ENCODE measurements at places on chromosomes 2 and 18.

- DNase-seq: peak; percentile 94
Measured at GRCh38 chr2:75055820-75056675, 97.6 kb downstream of the POLE4 start.

- DNase-seq: no peak
Measured at GRCh38 chr18:71707985-71708500, 836.1 kb downstream of the CBLN2 start.

DNA sequence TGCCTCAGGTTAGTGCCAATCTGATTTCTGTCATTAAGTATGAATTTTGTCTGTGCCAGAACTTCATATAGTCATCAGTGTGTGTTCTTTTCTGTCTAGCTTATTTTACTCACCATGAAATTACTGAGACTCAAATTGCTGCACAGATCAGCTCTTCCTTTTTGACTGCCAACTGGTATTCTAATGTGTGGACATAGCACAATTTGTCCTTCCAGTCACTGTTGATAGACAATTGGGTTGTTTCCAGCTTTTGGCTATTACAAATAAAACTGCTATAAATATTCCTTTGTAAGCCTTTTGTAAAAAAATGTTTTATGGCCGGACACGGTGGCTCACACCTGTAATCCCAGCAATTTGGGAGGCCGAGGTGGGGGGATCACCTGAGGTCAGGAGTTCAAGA is 7.7 kb downstream of the SH3YL1 start:
- no peak for DNase-seq

- DNase-seq: no peak
Measured at GRCh38 chr2:236359426-236360045, 95.3 kb upstream of the ASB18 start.

DNA sequence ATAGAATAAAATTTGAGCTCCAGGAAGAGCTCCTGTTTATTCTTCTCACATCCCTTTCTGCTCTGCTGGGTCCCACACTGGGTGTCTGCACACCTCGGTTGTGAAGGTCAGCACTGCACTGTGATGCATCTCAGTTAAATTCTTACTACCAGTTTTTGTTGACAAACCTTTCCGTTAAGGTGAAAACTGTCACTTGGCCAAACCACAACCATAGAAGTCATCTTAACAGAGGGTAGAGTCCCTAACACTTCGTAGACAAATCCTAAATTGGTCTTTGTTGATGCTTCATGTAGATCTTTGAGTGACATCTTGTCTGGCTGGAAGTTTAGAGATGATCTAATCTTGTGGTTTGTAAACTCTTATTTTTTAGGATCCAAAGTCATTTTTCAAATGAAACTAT is 167.4 kb upstream of the MAP3K20 start:
- DNase-seq: no peak

DNA sequence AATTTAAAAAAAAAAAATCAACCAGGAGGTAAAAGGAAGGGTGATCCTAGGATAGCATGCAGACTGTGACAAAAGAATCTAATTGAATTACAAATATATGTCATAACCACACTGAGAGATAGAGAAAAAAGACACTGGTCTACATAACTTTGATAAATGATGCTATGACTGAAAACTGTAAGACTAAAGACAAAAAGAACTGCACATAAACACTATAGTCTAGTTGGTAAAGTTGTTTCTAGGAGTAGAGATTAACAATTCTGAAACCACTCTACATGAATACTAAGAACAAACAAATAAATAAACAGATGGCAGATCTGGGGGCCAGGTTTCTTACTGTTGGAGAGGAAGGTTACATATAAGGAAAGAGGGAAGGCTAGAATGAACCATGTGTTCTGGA is 14.6 kb upstream of the CHAC2 start:
- no peak for DNase-seq

GRCh38 chr18:23244401-23244800 is 109.1 kb downstream of the CABLES1 start:
- no peak for DNase-seq

DNA sequence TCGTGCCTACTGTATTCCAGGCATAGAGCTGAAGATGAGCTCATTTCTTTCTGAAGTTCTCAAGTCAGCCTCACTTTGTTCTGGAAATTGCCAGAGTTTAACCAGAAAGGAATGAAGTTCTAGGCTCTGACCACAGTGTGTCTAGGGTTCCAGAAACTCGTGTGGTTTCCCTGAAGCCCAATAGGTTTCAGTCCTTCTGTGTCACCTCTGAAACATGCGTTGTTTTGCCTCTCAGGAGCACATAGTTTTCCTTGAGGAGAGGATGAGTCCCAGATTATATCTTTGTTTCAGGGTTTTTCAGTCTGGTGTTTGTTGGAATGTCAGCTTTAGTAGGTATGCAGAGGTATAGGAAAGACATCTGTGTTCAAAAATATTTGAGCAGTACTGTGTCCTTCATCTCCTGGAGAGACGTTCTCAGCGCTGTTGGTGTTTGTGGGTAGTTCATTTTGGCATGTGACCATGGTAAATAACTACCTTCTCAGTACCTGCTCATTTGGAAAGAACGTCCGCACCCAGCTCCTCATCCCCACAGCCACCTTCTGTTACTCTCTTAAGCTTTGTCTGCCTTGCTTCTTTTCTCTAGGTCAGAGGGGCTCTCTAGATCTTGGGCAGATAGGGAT is 56.6 kb downstream of the RALBP1 start:
- no peak for DNase-seq

Measured in ELF-1 (cell line).